ENCODE measurements at places on chromosomes 4 and X.
A peak's percentile ranks its signal among the peaks of the same experiment; 100 is the strongest.

GRCh38 chrX:149504226-149504914 lies 736 bp downstream of the IDS start:
- peak; percentile 35 for DNase-seq

DNA sequence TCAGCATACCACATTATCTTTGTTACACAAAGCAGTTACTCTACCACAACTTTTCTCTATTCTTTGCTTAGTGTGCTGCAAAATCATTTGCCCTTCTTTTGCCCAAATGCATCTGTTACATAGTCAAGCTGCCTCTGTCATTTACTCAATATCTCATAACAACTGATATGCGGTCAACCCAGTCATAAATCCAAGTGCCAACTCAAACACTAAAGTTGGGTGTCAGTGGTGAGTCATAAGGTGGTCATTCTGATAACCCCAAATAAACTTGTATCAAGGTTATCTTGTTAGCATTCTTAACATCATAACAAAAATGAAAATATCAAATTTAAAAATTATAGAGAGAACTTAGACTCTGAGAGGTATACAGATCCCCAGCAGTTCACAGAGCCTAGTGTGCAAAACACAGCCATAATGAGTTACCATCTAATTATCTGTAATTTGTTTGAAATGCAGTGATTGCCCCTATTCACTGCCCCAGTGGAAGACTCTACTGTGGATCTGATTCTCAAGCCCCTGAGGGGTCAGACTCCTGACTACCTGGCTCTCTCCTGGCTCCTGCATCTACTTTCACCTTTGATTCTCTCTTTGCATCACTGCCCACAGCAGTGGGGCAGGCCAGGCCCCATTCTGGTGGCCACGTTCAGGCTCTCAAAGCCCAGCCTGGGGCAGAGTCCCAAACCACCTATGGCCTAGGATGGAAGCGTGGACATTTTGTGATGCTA lies 29.2 kb downstream of the TBC1D9 start:
- peak; percentile 33 for DNase-seq

DNA sequence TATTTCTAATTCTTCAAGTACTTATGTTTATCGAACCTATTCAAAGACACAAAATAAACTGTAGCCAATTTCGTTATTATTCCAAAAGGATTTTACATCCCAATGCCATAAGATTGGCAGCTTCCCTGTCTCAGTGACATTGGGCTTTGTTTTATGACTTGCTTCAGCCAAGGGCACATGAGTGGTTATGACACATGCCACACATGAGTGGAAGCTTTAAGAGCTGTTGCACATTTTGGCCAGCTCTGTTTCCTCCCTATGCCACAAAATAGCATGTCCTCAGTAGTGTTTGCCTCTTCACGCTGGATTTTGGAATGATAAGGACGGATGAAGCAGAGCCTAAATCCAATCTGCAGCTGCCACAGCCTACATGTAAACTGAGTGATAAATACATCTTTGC lies 21.9 kb downstream of the SEC24D start:
- no peak for DNase-seq

GRCh38 chr4:88958080-88958479 lies 98.9 kb downstream of the FAM13A start:
- DNase-seq = no peak

DNA sequence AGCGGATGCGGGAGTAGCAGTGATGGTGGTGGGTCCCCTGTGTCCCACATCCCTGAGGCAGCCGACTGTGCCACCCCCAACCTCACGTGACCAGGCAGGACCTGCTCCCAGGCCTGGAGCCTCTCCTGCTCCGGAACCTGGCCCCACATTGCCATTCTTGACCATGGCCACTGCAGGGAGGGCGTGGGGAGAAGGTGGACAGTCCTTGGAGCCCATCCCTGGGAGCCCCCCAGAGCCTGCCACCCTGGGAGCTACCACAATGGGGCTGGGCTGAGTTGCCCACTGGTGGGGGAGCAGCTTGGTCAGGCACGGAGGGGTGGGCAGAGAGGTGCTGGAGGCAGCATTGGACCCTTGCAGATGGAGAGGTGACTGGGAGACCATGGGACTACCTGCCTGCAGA lies 36.8 kb downstream of the TMPRSS11A start:
- no peak for DNase-seq

DNA sequence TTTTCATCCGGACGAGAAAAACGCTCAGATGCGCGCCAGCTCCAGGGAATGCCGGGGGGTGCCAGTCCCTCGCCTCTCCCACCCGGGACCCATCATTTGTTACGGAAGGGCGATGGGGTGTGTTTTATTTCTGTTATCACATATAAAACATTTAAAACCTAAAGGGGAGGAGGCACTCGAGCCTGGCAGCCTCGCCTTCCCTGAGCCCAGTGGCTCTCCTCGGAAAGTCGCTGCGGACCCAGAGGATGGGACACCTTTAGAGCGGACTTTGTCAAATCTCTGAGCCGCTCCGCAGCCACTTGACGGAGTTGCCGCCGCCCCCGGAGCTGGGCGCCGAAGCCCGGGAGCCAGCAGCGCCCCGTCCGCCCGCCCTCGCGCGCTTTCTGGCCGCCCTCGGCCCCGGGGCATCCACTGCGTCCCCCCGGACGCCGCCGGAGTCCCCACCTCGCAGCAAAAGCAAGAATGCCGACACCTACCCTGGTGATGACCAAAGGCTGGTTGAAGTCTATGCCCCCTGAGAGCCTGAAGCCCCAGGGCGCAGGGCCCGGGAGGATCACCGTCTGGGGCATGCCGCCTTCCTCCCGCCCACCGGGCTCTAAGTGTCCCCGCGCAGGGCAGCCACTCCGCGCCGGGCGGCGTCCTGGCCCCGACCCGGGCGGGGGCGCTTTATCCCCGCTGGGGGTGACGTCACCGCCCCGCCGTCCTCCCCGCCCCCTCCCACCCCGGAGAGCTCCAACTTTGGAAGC lies at the start of gene PDLIM3:
Gene PDLIM3 (minus strand): TSS at position 642 of the 746 bp plus-strand sequence. CDS start 73 bp downstream, at position 569.
- DNase-seq = peak; percentile 48

GRCh38 chr4:138724530-138724929 lies 291.1 kb upstream of the NOCT start:
- no peak for DNase-seq

DNA sequence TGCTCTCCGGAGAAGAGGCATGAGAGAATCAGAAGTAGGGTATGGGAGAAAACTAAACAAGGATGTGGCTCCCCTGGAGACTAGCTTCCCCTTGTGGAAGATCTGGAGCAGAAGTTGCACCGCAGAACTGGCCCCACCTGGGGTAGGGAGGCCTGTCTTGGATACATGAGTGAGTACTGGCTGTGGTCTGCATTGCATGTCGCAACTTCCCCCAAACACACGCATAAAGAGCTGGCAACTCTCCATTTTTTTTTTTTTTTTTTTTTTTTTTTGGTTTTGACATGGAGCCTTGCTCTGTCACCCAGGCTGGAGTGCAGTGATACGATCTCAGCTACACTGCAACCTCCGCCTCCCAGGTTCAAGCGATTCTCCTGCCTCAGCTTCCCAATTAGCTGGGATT lies 119.9 kb downstream of the EGF start:
- DNase-seq = no peak

DNA sequence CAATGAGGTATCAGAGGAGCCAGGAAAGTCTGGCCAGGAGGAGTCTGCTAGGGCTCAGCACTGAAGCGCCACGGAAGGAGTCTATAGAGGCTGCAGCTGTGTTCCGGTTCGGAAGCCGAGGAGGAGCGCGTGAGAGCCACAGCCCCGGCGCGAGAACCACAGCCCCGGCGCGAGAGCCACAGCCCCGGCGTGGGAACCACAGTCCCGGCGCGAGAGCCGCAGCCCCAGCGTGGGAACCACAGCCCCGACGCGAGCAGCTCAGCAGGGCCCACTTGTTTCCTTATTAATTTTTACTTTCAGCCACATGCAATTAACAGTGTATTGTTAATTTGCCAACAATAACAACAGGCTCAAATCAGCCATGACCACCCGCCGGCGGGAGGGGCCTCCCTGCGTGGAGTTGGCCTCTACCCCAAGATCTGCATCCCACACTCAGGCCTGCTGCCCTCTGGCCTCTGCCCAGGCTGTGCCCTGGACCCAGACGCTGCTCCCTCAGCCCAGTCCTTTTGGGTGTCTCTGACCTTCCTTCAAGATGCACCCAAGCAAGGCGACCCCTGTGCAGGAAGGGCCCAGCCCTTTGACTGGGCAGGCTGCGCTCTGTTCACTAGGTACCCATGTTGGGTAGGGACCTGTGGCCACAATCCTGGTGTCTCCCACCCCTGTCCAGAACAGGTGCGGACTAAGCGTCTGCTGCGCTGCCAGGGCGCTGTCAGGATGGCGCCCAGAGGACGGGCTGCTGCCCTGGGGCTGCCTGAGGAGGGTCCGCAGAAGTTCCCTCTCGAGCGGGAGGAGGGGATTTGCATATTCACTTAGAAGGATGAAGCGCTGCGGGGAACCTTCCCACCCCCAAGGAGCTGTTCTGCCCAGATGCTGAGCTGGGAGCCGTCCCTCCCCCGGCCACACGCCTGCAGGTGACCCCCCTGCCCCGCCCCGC lies 113.8 kb downstream of the ADRA2C start:
- no peak for DNase-seq

GRCh38 chr4:90528551-90528950 lies 401.4 kb downstream of the CCSER1 start:
- DNase-seq = no peak

GRCh38 chrX:48786825-48787504 lies 575 bp downstream of the GATA1 start:
- no peak for DNase-seq

- DNase-seq = no peak
These were observed 338.5 kb downstream of the PCDH7 start for GRCh38 chr4:31058656-31059055.

DNA sequence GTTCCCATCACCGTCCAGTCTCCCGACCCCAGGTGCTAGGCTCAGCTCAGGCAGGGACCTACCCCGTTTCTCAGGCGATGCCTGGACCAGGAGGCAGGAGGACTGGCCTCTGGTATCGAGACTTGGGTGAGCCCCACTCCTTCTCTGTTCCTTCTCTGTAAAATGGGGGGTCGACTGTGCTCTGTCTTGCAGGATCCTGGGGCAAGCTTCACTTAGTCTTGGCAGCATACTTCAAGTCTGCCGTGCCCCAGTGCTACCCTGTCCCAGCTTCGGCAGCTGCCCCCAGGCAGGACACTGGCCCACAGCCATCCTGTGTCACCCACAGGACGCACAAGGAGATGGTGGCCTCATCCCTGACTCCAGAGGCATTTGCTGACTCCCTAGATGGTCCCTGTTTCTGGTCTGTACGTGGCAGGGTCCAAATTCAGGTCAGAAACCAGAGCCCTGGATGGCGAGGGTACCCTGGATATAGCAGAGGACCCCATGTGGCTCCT lies 7.0 kb upstream of the HAUS7 start:
- no peak for DNase-seq

- DNase-seq = peak; percentile 46
These were observed 11.6 kb downstream of the ARHGAP24 start for GRCh38 chr4:85486425-85487086.

DNA sequence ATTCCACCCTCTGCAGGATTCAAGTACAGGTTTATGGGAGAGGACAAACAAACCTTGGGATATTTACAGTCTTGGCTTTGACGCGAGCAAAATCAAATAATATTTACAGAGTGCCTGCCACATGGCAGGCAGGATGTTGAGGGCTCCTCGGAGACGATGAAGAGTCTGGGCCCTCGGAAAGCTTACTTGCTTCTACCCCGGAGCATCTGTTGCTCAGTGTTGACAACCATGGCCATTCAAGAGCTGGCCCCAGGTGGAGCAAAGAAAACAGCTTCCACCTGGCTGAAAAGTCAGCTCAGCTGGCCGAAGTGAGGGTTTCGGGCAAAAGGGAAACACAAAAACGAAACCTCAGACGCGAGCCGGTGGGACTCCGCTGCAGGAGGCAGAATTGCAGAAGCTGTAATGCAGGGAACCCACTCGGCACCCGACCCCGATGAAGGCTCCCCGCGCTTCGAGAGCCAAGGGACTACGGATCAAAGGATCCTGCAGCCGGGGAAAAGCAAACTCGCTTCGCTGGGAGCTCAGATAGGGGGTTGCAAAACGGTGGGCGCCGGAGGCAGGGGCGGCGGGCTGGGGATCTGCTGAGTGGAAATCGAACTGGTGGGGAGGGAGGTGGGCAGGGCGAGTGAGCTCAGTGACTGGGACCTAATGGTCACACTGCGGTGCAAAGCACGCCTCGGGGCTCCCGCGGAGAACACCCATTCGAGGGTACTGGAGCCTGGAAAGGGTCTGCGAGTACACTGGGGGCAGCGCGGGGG lies 805 bp downstream of the ATP8A1 start:
- no peak for DNase-seq

DNA sequence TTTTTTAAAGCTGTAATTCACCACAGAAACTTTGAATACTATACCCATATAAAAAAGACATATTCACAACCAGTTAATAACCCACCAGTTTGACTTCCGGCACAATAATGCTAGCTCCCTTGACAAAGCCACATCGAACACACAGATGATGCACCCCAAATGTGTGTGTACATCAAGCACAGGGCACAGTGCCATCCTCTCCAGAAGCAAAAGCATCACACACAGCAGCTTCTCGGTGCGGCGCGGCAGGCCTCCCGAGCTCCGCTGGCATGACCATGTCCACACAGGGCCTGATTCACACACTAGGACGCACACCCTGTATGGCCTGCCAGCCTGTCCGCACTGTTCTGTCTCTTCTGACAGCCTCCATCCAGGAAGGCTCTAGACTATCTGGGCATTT lies 88.0 kb downstream of the LEF1 start:
- no peak for DNase-seq

- peak; percentile 25 for DNase-seq
These were observed 786.1 kb upstream of the AADAT start for GRCh38 chr4:170875868-170876267.

- peak; percentile 47 for DNase-seq
These were observed 39.5 kb downstream of the TMEM165 start for GRCh38 chr4:55435141-55435841.

DNA sequence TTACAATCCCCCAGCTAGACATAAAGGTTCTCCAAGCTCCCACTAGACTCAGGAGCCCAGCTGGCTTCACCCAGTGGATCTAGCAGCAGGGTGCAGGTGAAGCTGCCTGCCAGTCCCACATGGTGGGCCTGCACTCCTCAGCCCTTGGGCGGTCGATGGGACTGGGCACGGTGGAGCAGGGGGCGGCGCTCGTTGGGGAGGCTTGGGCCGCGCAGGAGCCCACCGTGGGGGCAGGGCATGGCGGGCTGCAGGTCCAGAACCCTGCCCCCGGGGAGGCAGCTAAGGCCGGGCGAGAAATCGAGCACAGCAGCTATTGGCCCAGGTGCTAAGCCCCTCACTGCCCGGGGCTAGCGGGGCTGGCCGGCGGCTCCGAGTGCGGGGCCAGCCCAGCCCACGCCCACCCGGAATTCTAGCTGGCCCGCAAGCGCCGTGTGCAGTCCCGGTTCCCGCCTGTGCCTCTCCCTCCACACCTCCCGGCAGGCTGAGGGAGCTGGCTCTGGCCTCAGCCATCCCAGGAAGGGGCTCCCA lies 9.6 kb upstream of the KLF8 start:
- DNase-seq = no peak
